NCI-H69 (cell line): ENCODE measurements at places on chromosomes 11 and 22.

- no peak for DNase-seq
Observed at GRCh38 chr22:42912059-42912458, 55.0 kb upstream of the ARFGAP3 start.

DNA sequence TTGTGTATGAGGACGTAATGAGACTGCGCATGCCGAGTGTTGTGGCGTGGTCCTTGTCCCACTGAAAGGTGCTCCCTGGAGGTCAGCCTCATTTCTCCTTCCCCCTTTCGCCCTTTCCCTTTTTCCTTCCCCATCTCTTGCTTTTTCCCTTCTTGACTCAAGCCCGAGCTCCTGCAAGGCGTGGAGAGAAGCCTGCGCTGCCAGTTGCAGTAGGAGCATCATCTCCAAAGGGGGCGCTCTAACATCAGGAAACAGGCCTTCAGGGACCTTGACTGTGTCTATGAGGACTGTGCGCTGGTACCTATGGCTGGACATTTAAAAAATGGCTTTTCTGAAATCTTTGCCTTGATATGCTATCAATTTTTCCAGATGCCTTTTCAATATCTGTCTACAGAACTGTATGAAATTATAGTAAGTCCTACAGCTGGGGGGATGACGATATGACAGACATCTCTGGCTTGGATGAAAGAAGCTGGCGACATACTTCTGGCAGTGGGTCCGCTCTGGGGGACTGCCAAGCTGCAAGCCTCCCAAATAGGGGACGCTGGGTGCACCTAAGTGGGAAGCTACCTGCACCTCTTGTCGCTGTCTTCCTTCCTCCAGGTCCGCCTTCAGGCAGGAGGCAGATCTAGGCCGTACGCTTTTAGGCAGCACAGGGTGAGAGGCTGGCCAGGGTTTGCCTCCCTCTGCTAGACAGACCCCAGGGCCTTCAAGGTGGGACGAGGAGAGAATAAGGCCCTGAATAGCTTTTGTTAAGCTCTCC lies 96.5 kb downstream of the NXPE2 start:
- DNase-seq, result peak; percentile 81

GRCh38 chr11:99584830-99585229 lies 564.1 kb downstream of the CNTN5 start:
- DNase-seq, result no peak

- DNase-seq, result no peak
Observed at GRCh38 chr22:23847991-23848864, 9.4 kb upstream of the DERL3 start.

DNA sequence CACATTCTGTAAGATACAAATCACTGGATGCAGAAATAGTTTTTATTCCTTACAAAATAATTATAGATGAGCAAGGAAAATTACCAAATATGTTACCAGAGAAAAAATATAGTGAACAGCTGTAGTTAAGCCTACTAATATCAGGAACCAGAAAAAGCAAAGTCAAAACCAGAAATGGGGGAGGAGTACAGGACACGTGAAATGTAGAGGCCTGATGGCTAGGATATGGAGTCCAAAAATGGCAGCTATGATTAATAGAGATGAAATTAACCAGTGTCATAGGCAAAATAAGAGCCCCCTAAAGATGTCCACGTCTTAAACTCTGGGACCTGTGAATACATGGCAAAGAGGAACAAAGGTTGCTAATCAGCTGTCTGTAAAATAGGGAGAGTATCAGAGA lies 34.1 kb downstream of the MRE11 start:
- DNase-seq, result no peak

DNA sequence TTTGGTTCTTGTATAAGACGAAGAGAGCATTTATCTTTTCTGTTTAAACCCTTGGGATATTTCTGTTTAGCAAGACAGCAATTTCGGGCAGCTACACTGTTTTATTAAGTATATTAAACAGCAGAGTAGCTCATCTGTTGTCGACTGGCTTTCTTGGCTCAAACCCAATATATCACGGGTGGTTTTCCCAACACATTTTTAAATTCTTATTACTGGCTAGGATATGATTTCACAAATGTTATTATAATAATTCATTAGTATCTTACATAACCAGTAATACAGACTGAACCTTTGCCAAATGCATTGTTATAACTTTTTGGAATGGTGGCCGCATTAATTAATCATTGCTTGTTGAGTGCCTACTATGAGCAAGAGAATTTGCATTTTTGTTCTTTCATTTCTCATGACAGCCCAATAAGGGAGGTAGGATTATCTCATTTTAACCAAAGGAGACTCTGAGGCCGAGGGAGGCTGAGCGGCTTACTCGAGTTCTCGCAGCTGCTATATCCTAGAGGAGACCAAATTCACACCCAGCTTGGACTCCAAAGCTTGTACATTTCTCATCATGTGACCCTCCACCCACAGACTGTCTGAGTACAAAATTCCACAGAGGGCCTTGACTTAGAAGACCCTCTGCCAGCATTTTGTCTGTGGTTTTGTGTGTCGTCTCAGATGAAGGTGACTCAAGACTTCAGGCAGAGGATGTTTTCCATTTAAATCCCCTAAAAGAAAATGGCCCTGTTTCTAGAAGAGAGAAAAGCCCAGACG lies 304.9 kb downstream of the NTM start:
- DNase-seq, result no peak
